ENCODE measurements at places on chromosomes 11 and 22. TPM values are rescaled to one million over a fixed set of nuclear protein-coding genes. Genes with fewer than 3 reads are reported as not detected.

TUT1 gene
- total RNA-seq: 30.9 TPM

SNRPD3 gene
- 116 TPM for total RNA-seq

MAPK8IP2 gene
- total RNA-seq: 0.25 TPM

CHADL gene
- total RNA-seq: 0.20 TPM

TOM1 gene
- 19.4 TPM for total RNA-seq

All from T-helper 2 cell treated with Interferon-gamma antibody and Interleukin-4, amounts not matched to agents 100 ng/mL and 5 ng/mL, for 36 hours (primary cell).